Lower lobe of right lung (tissue), 2 donors: ENCODE measurements at places on chromosomes 2 and 18. TPM values are rescaled to one million over a fixed set of nuclear protein-coding genes. Genes with fewer than 3 reads are reported as not detected.
A peak's percentile ranks its signal among the peaks of the same experiment; 100 is the strongest.

- H3K36me3 ChIP-seq: no peaks in the 10 kb centered on the region
- H3K27ac ChIP-seq: no peak within 1 kb of the TSS
- no peaks in the 10 kb centered on the region for H3K4me1 ChIP-seq
- no peaks in the 10 kb centered on the region for H3K27me3 ChIP-seq
- DNase-seq: no peak
- no peak within 1 kb of the TSS for H3K4me3 ChIP-seq
Observed at GRCh38 chr2:108288534-108289106, at the start of gene SULT1C2. Gene SULT1C2 (plus strand): TSS chr2:108288895. CDS start chr2:108293668, 4,773 bp downstream.

- H3K27me3 ChIP-seq: peaks cover 1% of the 10 kb centered on the region
- H3K36me3 ChIP-seq: no peaks in the 10 kb centered on the region
- peaks cover 6% of the 10 kb centered on the region for H3K4me1 ChIP-seq
- no peak overlapping the region for H3K4me3 ChIP-seq
Observed at GRCh38 chr18:12236141-12236540, 18.0 kb upstream of the CIDEA start.

DNA sequence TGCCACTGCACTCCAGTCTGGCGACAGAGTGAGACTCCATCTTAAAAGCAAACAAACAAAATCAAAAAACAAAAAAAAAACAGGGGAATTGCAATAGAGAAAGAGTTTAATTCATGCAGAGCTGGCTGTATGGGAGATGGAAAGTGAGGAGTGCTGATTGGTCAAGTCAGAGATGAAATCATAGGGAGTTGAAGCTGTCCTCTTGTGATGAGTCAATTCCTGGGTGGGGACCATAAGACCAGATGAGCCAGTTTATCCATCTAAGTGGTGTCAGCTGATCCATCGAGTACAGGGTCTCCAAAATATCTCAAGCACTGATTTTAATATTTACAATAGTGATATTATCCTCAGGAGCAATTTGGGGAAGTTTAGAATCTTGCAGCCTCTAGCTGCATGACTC is 45.3 kb downstream of the FRZB start:
- no peaks in the 10 kb centered on the region for H3K36me3 ChIP-seq
- no peaks in the 10 kb centered on the region for H3K4me1 ChIP-seq
- DNase-seq: no peak
- H3K27me3 ChIP-seq: no peaks in the 10 kb centered on the region

DNA sequence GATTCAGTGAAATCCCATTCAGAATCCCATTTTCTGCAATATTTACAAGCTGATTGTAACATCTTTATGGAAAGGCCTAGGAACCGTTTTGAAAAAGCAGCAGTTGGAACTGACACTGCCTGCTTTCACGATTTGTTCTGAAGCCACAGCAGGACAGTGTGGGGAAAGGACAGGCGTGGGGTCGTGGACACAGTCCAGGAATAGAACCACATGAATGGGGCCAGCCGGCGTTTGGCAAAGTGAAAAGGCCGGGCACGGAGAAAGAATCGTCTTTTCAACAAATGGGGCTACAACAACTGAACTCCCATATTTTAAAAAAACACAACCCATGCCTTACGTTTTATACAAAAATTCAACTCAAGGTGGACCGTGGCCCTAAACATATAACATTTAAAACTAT is 69.8 kb downstream of the SLC66A2 start:
- no peak overlapping the region for H3K27ac ChIP-seq
- peak; percentile 16 for DNase-seq
- no peak overlapping the region for H3K4me3 ChIP-seq
- H3K4me1 ChIP-seq: no peaks in the 10 kb centered on the region
- no peaks in the 10 kb centered on the region for H3K36me3 ChIP-seq
- peaks cover 6% of the 10 kb centered on the region for H3K27me3 ChIP-seq

DNA sequence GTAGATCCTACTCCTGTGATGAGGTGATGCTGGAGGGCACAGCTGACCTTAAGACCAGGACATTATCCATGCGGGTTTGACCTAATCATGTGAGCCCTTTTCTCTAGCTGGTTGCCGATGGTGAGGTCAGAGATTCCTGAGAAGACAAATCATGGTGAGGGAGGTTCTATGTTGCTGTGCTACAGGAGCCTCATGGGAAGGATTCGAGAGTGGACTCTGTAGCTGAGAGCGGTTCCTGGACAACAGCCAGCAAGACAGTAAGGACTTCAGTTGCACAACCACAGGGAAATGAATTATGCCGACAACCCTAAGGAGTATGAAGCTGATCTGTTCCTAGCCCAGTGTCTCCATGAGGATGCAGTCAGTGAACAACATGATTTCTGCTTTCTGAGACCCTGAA is 80.4 kb downstream of the EPB41L3 start:
- no peaks in the 10 kb centered on the region for H3K36me3 ChIP-seq
- peak; percentile 62 for DNase-seq
- no peaks in the 10 kb centered on the region for H3K27me3 ChIP-seq
- no peak overlapping the region for H3K27ac ChIP-seq

GRCh38 chr18:60980422-60981005 is 352.7 kb upstream of the CDH20 start:
- no peak overlapping the region for H3K4me3 ChIP-seq
- H3K4me1 ChIP-seq: no peaks in the 10 kb centered on the region
- no peaks in the 10 kb centered on the region for H3K27me3 ChIP-seq
- no peak for DNase-seq
- no peaks in the 10 kb centered on the region for H3K36me3 ChIP-seq

DNA sequence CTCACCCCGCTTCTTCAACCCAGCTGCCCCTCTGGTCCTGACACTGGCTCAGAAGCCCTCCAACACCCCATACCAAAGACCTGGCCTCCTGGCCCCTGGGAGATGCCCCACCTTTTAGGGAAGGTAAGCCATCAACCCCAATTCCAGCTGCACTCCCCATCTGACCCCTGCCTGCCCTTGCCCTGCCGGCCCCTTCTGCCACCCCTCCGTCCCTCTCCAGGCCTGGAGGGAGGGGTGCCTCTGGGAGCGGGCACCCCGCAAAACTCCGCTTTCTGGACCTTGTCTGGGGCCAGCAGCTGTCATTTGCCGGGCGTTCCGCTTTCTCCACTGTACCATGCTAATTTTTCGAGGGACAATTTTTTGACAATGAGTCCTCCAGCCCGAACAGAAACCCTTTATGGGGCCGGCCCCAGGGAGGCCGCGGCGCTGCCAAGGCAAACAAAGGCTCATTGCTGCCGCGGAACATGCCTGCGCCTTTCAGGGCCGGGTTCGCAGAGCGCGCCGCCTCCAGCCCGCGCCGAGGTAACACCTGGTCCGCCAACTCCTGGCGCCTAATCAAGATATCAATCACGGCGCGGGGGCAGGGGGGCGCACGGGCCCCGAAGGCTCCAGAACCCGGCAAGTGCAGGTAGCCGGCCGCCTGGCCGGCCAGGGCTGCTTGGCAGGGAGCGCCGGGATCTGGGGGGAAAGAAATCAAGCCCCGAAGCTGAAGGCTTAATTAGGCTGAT is 96.0 kb downstream of the INHBB start:
- H3K36me3 ChIP-seq: no peaks in the 10 kb centered on the region
- DNase-seq: peak; percentile 77
- H3K27me3 ChIP-seq: peaks cover 42% of the 10 kb centered on the region
- peaks cover 13% of the 10 kb centered on the region for H3K4me1 ChIP-seq
- H3K4me3 ChIP-seq: peak overlapping the region; percentile 46

- H3K36me3 ChIP-seq: no peaks in the 10 kb centered on the region
- no peaks in the 10 kb centered on the region for H3K27me3 ChIP-seq
- H3K27ac ChIP-seq: no peak overlapping the region
- no peak for DNase-seq
- peaks cover 20% of the 10 kb centered on the region for H3K4me1 ChIP-seq
Observed at GRCh38 chr2:168517816-168518215, 61.7 kb downstream of the CERS6 start.

DNA sequence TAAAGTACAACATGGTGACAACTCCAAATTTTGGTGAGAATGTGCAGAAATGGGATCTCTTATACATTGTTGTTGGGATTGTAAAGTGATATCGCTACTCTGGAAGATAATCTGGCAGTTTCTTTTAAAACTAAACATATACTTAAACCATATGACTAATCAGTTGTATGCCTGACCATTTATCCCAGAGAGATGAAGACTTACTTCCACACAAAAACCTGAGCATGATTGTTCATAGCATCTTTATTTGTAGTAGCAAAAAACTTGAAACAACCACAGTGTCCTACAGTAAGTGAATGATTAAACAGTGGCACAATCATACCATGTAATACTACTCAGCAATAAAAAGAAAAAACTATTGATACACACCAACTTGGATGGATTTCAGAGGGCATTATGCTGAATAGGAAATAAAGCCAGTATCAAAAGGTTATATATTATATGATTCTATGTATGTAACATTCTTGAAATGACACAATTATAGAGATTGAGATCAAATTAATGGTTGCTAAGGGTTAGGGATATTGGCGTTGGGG is 47.3 kb downstream of the EPB41L5 start:
- peaks cover 6% of the 10 kb centered on the region for H3K4me1 ChIP-seq
- no peak overlapping the region for H3K4me3 ChIP-seq
- H3K27me3 ChIP-seq: no peaks in the 10 kb centered on the region
- H3K27ac ChIP-seq: no peak overlapping the region
- H3K36me3 ChIP-seq: no peaks in the 10 kb centered on the region
- no peak for DNase-seq

- H3K27ac ChIP-seq: no peak overlapping the region
- DNase-seq: no peak
- no peaks in the 10 kb centered on the region for H3K27me3 ChIP-seq
- no peaks in the 10 kb centered on the region for H3K4me1 ChIP-seq
Observed at GRCh38 chr2:235461763-235462414, 32.0 kb upstream of the AGAP1 start.

DNA sequence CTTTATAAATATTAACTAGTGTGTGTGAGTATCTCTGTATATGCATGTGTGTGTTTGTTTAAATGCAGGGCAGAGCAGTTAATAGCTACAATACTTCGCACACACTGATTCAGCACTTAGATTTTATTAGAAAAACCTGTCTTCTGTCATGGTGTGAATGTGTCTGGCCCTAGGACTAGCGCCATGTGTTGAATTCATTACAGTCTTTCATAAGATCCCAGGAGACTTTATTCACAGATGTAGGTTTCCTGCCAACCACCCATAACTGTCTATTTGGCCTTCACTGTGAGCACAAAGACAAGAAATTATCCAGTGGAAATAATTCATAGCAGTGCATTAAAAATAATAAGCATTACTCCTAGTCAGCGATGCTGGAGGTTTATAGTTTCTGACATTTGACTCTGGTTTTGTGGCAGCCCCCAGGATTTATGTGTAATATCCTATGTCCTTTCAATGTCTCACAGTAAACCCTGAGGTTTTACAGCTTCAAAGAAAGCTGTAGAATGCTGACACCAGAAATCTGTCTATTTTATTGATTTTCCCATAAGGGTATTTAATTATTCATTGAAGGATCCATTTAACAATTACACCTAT is 93.9 kb downstream of the ZNF804A start:
- no peak overlapping the region for H3K4me3 ChIP-seq
- H3K27me3 ChIP-seq: no peaks in the 10 kb centered on the region
- no peak overlapping the region for H3K27ac ChIP-seq
- H3K4me1 ChIP-seq: no peaks in the 10 kb centered on the region

The EVX2 gene
- not detected for total RNA-seq

The STEAP3 gene
- 18.3 TPM for total RNA-seq

The TMEM178A gene
- 3.2 TPM for total RNA-seq
